ENCODE measurements at places on chromosomes 1 and 21. TPM values are rescaled to one million over a fixed set of nuclear protein-coding genes. Genes with fewer than 3 reads are reported as not detected.

Gene NDC1
- 8.5 TPM for total RNA-seq

Gene KCNJ15
- 2.6 TPM for total RNA-seq

Gene NCSTN
- 57.4 TPM for total RNA-seq

Gene C4BPA
- not detected for total RNA-seq

Gene PALMD
- total RNA-seq, result 104 TPM

Gene GUCA2B
- not detected for total RNA-seq

GRCh38 chr1:184597650-184598357, 156.9 kb downstream of the EDEM3 start:
- no peak for DNase-seq

DNA sequence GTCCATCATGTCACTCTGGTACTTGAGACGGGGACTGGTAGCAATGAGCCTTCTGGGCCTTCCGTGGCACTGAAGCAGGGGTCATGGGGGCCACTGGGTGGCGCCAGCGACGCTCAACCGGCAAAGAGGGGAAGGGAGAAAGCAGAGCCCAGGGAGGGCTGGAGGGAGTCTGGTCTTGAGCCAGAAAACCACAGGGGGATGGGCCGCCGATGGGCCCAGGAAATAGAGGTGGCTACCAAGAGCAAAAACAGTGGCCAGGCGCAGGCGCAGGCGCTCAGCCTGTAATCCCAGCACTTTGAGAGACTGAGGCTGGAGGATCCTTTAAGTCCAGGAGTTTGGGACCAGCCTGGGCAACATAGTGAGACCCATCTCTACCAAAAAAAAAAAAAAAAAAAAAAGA, 21.8 kb downstream of the EXOC8 start:
- peak; percentile 38 for DNase-seq

DNA sequence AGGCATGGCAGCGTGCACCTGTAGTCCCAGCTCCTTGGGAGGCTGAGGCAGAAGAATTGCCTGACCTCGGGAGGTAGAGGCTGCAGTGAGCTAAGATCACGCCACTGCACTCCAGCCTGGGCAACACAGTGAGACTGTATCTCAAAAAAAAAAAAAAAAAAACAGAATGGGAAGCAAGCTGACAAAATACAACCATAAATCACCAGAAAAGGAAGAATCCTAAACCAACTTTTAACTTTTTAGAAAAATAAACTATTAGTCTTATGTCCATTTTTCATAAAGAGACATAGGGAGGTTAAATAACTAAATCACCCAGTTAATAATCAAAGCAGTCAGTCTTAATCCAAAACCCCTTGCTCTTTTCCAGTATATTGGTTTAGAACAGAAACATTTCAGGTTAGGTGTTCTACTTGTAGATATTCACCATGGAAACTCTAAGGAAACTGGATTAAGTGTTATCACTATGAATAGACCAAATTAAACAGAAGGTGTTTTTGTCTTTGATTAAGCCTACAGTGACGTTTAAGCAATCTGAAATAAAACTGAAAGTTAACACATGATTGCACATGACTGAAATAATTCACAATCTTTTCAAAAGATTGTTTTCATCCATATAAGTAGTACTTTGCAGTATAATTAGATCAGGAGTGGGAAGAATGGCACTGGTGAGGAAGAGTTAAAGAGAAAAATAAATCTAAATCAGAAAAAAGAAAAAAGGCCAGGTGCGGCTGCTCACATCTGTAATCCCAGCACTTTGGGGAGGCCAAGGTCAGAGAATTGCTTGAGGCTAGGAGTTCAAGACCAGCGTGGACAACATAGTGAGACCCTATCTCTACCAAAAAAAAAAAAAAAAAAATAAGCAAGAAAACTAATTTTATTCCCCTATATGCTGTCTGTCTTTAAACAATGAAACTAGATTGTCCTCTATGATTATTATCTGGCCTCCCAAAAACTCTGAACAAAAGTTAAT, 9.6 kb downstream of the CDC42BPA start:
- no peak for DNase-seq

DNA sequence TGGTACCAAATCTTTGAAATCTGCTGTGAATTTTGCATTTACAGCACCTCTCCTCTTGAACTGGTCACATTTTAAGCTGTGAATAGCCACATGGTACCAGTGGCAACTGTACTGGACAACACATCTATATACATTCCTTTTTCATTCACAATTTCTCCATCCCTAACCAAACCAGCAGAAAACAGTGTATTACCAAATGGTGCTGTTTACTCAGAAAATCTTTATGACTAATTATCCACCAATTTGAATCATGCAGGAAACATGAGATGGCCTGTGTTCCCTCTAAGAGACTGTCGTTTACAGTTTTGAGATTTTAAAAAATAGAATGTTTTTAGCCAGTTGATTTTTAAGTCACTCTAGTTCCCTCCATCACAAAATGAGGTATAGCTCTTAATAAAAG, 17.6 kb upstream of the CCT8 start:
- no peak for DNase-seq

DNA sequence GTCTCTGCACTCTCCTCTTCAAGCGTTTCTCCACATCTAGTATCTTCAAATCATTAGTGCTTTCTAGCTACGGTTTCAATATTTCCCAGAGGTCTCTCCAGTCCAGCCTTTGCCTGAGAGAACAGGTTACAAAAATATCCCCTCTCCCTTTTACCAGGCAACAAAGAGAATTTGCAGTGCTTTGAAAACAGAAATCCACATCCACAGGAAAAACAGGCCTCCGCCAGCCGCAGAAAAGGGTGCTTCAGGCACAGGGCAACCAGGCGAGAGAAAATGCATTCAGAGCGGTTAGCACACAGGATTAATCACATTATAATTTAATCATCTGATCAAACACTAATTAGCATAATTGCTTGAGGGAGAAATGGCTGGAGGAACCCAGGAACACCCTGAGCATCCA, 13.8 kb downstream of the DSCAM start:
- no peak for DNase-seq

DNA sequence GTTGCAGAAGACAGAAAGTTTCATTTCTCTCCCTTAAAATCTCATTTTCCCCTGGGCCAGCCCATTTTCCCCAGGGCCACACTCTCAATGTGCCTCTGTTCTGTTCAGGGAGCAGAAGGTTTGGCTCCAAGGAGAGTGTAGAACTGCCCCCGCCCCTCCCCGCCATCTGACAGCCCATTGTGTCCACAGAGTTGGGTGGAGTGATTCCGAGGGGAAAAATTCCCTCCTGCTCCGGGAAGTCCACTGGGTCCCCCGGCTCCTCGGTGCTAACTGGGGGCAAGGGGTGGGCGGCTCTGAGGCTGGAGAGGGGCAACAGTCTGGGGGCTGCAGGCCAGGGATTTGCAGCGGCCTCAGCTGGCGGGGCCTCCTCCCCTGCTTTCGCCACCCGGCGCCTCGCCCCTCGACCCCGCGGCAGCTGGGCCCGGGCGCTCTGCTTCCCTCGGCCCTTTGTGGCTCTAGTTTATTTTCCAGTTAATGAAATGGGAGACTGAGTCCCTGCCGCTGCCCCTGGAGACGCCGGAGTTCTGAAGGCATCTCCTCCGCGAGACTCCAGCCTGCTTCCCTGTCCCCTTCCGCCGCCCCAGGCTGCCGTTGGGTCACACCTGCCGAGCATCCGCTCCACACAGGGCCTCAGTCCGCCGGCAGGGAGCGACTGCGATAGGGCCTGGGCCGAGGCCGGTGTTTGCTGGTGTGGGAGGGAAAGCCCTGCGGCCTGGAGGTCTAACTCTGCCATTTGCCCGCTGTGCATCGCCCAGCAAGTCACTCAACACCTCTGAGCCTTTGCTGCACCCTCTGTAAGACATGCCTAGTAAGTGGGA, 14.7 kb upstream of the KIRREL1 start:
- peak; percentile 37 for DNase-seq

- DNase-seq, result peak; percentile 51
These were observed 685 bp upstream of the VAMP4 start for GRCh38 chr1:171742577-171742922.

- DNase-seq, result no peak
These were observed 190.5 kb downstream of the SEC16B start for GRCh38 chr1:177779166-177779965.

- no peak for DNase-seq
These were observed 125.8 kb upstream of the NFIA start for GRCh38 chr1:60956520-60956919.

DNA sequence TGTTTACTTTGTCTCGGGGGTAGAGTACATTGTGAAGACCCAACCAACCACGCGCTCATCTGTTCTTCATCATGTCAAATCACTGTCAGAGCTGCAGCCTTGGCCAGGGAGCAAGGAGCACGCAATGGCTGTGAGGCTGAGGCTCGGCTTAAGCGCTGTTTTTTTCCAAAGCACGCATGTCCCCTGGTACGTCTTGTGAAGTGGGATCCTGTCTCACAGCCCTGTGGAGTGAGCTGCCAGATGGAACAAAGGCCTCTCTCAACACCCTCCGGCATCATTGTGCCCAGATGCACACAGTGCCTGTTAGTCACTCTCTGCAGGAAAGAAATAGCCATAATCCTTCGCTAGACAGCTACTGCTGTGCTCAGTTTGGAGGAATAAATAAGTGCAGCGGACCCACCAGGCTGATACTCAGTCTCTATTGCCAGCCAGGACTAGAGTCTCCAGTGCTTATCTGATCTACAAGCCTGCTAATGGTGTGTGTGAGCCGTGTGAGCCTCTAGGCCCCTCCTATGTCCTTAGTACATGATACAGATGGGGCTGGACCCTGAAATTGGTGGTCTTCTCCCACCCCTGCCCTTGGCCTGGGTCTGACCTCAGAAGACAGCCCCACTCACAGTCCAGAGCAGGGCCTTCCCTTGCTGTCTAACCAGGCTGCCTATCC, 91.3 kb upstream of the COA6 start:
- no peak for DNase-seq

- peak; percentile 35 for DNase-seq
These were observed 2.7 kb upstream of the PRDM16 start for GRCh38 chr1:3066250-3066711.

DNA sequence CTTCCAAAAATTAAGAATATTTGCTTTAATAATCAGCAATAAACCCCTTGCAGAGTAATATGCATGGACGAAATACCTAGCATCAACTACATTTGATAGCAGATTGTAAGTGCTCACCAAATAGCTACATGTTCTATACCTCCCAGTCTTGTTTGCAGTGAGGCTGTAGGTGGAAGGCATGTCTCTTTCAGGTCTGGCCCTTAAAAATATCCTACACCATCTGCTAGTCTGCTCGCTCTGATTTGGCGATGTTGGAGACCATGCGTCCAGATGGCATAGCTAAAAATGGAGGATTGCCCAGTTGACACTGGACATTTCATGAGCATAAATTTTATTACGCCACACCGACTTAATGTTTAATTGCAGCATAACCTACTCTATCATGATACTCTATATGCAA, 47.1 kb downstream of the SSX2IP start:
- no peak for DNase-seq

GRCh38 chr1:40564506-40564905, 33.1 kb downstream of the ZNF684 start:
- no peak for DNase-seq

GRCh38 chr1:30612536-30613065, 110.8 kb downstream of the MATN1 start:
- no peak for DNase-seq

- DNase-seq, result no peak
These were observed 498.3 kb downstream of the NPHP4 start for GRCh38 chr1:5493851-5494311.

- DNase-seq, result peak; percentile 19
These were observed 4.6 kb downstream of the NBL1 start for GRCh38 chr1:19648689-19649088.

DNA sequence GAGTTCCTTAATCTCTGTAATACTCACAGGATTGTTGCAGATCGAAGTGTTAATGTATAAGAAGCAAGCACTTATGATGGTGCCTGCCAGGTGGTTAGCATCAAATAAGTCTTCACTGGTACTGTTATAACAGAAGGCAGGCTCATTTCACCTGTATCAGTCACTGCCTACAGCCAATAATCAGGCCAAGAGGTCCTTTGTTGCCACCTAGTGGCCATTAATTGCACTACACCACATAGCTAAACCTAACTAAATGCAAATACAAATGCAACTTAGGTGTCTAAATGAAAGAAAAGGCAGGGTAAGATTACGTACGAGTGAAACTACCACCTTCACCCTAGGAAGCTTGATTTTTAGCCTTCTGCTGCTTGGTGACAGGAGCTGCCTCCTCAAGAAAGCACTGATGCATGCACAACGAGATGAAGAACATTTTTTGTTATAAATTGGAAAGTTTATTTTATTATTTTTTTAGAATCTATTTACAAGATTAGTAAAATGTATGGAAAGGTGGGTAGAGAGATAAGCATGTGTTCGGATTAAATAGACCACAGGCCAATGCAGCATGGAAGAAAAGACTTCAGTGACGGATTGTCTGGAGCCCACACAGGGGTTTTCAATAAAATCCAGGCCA, 334.8 kb upstream of the CAMK1G start:
- DNase-seq, result no peak

DNA sequence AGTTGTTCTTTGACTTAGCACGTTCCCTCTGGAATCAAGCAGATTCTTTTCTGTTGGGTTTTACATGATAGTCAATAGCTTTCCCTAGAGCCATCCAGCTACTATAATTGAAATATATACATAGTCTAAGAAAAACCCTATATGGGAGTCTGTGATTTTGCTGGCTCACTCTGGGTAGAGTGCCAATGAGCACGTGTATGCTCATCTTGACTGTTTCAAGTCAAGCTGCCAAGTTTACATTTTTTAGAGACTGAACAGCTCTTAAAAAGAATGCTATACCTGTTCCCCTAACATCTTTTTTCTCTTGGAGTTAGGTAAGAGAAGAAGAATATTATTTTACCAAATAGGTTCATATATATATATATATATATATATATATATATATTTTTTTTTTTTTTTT, 182.8 kb upstream of the NRIP1 start:
- no peak for DNase-seq

DNA sequence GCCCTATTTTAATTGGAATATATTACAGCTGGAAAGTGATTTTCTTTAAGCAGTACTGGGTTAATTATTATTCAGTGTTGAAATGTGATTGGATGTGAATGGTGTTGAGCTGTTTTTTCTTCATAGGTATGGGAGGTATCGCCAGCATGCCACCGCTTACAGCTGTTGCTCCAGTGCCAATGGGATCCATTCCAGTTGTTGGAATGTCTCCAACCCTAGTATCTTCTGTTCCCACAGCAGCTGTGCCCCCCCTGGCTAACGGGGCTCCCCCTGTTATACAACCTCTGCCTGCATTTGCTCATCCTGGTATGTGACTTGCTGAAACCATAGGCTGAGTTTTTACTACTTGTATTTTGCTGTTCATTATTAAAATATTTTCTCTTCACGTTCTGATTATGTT, 107.7 kb downstream of the ITSN1 start:
- DNase-seq, result no peak

Data from left cardiac atrium (tissue), 4 donors.